Activated gamma-delta T cell treated with anti-CD3 and anti-CD28 coated beads, Interleukin-2, amount 50 U/mL, for 16 hours (primary cell): ENCODE measurements at places on chromosomes 3 and 15.

DNA sequence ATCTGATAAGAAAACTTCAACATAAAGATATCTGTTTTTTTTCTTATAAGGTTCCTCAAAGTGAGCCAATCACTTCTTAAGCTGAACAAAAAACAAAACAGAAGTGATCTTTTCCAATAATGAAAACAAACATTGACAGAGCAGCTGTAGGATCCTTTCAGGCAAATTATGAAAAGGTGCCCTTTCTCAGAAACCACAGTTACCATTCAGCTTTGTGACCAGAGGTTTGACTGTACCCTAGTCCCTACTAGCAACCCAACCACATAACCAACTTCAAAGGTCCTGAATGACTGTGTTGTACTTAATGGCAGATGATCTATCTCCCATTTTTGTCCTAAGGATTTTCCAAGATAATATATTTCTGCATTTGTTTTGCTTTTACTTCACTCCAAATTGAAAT is 39.4 kb upstream of the CCR2 start:
- DNase-seq = no peak

GRCh38 chr3:125107861-125108567 is 52.2 kb upstream of the HEG1 start:
- no peak for DNase-seq

GRCh38 chr15:45914425-45914824 is 279.6 kb downstream of the SQOR start:
- DNase-seq = no peak

GRCh38 chr3:54764911-54765310 is 162.9 kb downstream of the LRTM1 start:
- no peak for DNase-seq

DNA sequence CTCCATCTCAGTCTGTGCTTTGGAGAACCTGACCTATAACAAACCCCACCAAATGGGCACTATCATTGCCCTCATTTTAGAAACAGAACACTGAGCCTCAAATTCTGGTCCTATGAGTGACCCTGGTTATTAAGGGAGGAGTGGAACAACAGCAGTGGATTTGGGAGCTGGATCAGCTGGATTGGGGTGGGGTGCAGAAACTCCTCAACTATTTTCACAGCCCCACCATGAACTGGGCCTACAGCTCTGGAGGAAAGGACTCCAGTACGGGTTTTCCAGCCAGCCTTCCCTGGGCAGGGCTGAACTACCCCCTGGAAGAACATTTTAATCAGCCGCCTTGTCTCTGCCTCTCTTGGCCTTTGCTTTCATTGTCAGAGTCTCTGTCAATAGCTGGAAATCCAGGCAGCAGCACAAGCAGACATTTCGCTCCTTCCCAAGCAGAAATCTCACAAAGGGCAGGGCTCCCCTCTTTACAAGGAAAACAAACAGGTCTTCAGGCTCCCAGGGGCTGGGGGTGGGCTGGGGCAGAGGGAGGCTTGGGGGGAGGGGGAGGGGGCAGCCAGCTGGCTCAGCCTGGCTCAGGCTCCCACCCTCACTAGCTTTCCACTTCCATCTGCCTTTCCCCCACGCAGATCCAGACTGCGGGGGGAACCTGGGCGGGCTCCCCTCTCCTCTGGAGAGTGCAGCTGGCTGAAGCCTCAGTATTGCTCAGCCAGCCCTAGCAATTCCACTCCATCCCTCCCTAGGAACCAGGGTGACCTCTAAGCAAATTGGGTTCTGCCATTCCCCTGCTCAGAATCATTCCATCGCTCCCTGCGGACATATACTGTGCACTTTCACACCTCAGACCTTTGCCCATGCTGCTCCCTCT is 13.7 kb upstream of the TLE3 start:
- DNase-seq = no peak
